ENCODE measurements at places on chromosomes 16 and 17. TPM values are rescaled to one million over a fixed set of nuclear protein-coding genes. Genes with fewer than 3 reads are reported as not detected.

Gene UTS2R
- total RNA-seq: 0.39 TPM

Gene KRTAP4-3
- total RNA-seq: not detected

Gene NLGN2
- total RNA-seq: 33.6 TPM

Gene AANAT
- total RNA-seq: not detected

Gene PRSS21
- not detected for total RNA-seq

Gene SPNS2
- total RNA-seq: 1.9 TPM

Gene TBX6
- 0.46 TPM for total RNA-seq

Gene KRTAP16-1
- not detected for total RNA-seq

Gene PRAC2
- not detected for total RNA-seq

Gene HES7
- total RNA-seq: 4.0 TPM

Gene CLEC10A
- not detected for total RNA-seq

Gene FBXW10
- not detected for total RNA-seq

Gene TEN1
- 41.3 TPM for total RNA-seq

Gene SCIMP
- not detected for total RNA-seq

DNA sequence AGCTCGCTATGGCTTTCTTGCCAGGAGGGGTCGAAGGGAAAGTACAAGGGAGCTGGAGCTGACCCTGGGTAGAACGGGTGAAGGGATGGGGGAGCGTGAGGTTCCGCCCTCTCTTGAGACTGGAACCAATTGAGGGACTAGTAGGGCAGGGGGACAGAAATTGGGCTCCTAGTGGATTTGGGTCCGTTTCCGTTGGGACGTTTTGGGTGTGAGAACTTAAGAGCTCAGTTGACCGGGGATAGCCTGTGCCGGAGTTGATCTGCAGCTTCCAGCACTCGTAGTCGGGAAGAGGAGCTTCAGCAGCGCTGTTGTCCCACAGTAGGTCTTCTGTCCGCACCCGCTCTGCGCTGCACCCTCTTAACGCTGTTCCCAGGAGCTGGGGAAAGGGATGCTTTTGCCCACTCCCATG, 481 bp downstream of the CNTROB start:
- no peak for DNase-seq

DNA sequence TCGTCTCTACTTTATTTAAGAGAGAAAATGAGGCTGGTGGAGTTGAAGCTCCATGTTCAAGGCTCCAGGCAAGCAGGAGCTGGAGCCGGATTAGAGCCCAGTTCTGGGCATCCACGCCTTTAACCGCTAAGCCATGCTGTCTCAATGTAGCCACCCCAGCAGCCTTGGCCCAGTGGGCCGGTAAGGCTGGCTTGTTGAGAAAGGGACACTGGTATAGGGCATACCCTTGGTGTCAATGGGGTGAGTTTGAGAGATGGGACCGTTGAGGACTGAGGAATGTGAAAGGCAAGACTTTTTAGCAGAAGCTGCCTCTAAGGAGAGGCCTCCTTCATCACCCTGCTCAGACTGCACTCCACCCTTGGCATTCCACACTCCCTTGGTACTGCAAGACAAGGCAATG, 147.4 kb downstream of the CYLD start:
- DNase-seq: no peak

GRCh38 chr17:80061421-80061820, 25.0 kb downstream of the CCDC40 start:
- DNase-seq: no peak

DNA sequence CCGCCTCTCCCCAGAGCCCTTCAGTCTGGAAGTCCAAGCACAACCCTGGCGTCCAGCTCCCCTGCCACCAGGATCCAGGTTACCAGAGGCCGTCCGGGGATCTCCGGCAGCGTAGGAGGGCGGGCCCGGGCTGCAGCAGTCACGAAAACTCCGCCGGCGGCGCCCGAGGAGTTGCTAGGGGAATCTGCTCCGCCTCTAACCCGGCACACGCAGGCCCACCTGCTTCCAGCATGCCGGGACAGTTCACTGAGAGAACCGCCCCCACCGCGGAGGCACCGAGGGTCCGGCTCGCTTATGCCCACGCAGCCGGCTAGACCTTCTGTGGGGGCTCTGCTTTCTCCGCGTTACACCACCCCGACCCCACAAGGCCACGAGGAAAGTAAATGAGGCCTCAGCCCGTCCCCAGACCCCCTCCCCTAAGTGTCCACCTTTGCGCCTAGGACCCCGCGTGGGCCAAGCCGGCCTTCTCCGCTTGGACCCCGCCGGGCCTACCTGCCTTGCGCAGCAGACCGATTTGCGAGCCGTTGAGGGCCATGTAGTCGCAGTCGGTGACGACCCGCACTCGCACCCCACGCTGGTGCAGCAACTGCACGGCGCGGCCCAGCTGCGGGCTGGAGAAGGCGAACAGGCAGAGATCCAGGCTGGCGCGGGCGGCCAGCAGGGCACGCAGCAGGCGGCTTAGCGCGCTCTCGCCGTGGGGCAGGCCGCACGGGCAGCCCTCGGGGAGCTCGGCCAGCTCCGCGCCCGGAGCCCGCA, 587 bp downstream of the PLD6 start:
- DNase-seq: no peak

GRCh38 chr17:65473363-65473762, 88.1 kb downstream of the AXIN2 start:
- no peak for DNase-seq

- no peak for DNase-seq
Observed at GRCh38 chr17:29867643-29868181, 62.3 kb downstream of the SSH2 start.

GRCh38 chr17:39634384-39634871, 2.5 kb upstream of the STARD3 start:
- DNase-seq: no peak

DNA sequence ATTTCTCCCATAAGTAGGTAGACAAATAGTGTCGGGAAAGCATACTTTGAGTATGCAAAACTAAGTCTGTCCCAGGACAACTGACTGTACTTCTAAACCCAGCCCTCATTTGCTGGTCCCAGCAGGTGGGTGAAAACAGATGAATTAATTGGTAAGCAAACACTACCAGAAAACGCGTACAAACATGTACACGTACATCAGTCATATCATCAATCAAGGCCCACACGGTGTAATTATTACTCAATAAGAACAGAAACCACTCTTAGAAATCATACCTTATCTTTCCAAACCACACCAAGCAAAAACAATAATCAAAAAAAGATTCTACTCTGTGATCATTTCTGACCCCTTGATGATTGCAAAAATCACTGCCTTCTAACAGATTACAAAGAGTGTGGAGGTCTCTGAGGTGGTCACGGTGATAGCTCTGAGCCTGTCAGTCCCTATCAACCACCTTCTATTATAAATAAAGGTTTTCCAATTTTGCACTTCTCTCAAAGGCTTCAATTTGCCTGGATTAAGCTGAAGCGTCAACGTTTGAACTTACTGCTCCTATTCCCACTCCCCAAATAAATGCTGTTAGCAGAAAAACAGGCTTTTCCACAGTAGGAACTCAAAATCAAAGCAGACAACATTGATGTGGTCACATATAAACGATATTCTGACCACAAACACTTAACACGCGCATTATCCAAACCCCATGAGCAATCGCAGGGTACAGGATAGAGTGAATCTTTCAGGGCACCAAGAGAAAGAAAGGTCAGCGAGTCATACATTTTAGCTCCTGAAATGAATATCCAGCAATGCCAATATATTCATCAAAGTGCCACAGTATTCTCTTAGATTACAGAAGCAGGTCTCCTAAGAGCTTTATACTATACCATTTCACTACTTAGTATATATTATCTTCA, 211.9 kb downstream of the STX8 start:
- DNase-seq: no peak

GRCh38 chr16:53755026-53755910, 51.3 kb downstream of the FTO start:
- no peak for DNase-seq

DNA sequence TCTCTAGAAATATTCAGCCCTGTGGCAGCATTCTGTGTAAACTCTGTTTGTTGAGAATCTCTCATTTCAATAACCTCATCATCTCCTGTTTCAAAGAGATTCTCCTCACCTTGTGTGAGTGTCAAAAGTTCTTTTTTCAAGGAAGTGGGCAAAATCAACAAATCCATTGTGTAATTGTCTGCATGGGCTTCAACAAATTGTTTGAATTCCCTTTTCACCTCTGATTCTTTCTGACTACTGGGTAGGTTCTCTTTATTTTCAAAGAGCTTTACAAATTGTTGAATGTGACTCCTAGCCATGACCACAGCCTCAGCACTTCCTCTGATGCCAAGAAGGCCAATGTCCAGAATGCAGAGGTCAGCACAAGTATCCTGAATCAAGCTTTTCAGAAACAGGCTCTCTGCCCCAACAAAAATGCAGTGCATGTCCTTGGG, 48.0 kb downstream of the N4BP1 start:
- no peak for DNase-seq

DNA sequence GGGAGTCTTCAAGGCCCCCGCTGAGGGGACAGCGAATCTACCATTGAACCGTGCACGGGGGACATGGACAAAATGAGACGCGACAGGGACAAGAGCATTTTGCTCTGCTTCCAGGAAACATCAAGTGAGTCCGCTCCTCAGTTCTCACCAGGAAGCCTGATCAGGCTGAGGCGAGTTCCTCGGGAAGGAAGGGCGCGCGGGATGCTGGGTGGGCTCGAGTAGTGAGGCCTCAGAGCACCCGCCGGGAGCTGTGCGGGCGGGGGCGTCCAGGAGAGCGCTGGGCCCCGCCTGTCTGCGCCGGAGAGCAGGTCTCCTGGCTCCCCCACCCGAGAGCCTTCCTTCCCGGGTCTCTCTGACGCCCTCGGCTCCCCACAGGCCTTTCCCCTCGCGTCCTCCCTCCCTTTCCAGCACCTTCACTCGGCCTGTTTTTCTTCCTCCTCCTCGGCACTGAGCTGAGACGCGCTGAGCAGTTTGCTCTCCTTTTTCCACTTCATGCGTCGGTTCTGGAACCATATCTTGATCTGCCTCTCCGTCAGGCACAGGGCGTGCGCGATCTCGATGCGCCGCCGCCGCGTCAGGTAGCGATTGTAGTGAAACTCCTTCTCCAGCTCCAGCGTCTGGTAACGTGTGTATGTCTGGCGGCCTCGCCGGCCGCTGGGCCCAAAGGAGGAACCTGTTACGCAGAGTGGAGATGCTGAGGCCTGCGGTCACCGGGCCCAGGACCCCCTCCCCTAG, 2.6 kb upstream of the HOXB5 start:
- DNase-seq: no peak

GRCh38 chr16:75063549-75064088, 53.0 kb downstream of the LDHD start:
- DNase-seq: no peak

DNA sequence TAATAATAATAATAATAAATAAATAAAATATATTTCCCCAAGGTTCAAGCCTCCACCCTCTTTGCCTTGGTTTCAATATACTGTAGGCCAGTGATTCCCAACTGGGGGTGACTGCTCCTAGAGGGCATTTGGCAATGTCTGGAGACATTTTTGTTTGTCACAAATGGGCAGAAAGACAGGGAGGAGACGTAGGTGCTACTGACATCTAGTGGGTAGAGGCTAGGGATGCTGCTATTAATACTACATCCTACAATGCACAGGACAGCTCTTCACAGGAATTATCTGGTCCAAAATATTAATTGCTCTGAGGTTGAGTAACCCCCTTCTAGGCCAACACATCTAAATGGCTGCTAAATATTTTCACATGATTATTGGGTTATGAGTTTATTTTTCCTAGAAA, 12.8 kb upstream of the PRR14 start:
- peak; percentile 60 for DNase-seq

DNA sequence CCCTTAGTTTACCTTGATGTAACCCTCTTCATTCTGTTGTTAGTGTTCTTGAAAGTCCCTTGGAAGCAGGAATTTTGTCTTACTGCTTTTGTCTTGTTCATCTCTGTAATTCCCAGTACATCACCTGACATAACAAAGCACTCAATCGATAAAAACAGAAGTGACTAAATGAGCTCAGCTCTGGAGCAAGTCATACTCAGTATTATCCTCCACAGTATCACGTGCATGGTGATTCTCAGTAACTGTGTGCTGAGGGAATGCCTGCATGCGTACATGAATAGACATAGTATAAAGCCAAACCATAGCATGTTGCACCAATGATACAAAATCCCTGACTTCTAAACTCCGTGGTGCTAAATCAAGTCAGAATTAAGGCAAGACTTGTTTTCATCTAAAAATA, 7.2 kb downstream of the KRT38 start:
- DNase-seq: no peak

- no peak for DNase-seq
Observed at GRCh38 chr17:1482680-1483079, 9.8 kb downstream of the MYO1C start.

GRCh38 chr16:58415003-58415402, 22.7 kb downstream of the GINS3 start:
- DNase-seq: no peak

DNA sequence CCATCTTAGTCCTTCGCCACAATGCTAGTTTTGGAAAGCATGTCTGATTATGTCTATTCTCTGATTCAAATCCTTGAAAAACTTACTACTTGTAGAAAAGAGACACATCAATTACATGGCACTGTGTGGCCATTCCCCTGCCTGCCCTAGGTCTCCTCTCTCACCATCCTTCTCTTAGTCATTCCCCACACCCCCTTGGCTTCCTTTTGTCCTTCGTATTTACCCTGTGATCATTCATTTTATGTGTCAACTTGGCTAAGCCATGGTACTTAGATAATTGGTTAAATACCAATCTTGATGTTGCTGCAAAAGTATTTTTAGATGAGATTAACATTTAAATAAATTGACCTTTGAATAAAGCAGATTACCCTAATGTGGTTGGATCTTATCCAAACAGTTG, 122.9 kb upstream of the CDH11 start:
- no peak for DNase-seq

DNA sequence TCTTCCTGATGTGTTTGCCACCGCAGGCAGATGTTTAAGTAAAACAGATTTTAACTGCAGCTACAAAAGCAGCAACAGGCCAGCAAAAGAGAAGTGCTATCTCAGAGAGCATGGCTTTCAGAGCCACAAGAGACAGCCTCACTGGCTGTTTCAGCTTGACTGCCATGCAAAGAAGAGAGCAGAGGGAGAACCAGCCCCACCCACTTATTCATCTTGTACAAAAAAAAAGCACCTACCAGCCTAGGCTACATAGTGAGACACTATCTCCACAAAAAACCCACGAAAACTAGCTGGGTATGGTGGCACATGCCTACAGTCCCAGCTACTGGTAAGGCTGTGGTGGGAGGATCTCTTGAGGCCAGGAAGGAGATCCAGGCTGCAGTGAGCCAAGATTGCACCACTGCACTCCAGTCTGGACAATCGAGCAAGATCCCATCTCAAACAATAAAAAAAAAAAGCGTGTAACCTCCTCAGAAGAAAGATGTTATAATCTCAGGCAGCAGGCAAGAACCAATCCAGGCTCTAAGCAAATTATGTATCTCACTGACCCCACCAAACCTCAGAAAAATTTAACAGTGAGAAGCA, 30.0 kb downstream of the STH start:
- no peak for DNase-seq

Measured in Panc1 (cell line).